GM20000 (cell line): ENCODE measurements at places on chromosomes 5 and 9.

GRCh38 chr5:24899180-24899579 lies 254.4 kb upstream of the CDH10 start:
- DNase-seq: no peak

- no peak for DNase-seq
Measured at GRCh38 chr5:120919017-120919416, 454.9 kb downstream of the PRR16 start.

- DNase-seq: no peak
Measured at GRCh38 chr5:10933121-10933520, 172.1 kb upstream of the DAP start.

- DNase-seq: no peak
Measured at GRCh38 chr5:113249206-113249605, 185.6 kb downstream of the TSSK1B start.

DNA sequence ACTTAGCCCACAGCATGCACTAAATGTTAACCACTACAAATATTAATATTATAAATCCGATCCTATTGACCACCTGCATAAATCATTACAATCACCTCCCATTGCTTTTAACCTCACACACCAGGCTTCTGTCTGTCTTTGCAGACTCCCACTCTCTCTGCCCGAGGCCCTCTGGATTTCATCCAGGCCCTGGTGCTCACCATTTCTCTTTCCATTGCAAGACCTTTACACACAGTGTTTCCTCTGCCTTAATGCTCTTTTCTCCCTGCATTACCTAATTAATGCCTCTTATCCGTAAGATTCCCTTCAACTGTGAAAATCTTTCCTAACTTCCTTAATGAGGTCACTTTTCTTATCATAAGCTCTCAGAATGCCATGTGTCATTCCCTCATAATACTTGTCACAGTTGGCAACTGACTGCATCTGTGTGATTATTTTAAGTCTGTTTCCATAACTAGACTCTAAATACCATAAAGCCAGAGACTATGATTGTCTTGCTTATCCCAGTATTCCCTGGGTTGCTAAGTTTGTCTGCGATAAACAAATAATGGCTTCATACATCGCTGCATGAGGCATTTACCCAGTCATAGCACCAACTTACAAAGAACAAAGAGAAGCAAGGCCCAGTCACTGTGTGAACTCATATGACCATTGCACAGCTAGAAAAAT lies 155.1 kb downstream of the CCDC192 start:
- DNase-seq: no peak

DNA sequence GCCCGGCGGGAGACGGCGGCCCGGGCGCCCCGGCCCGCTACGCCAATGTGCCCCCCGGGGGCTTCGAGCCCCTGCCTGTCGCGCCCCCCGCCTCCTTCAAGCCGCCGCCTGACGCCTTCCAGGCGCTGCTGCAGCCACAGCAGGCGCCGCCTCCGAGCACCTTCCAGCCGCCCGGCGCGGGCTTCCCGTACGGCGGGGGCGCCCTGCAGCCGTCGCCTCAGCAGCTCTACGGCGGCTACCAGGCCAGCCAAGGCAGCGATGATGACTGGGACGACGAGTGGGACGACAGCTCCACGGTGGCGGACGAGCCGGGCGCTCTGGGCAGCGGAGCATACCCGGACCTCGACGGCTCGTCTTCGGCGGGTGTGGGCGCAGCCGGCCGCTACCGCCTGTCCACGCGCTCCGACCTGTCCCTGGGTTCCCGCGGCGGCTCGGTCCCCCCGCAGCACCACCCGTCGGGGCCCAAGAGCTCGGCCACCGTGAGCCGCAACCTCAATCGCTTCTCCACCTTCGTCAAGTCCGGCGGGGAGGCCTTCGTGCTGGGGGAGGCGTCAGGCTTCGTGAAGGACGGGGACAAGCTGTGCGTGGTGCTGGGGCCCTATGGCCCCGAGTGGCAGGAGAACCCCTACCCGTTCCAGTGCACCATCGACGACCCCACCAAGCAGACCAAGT lies 723 bp downstream of the SNX18 start:
- DNase-seq: peak; percentile 71

- DNase-seq: no peak
Measured at GRCh38 chr5:169946743-169947295, 33.5 kb downstream of the INSYN2B start.

GRCh38 chr5:146564007-146564762 lies 48.2 kb upstream of the GPR151 start:
- DNase-seq: no peak

DNA sequence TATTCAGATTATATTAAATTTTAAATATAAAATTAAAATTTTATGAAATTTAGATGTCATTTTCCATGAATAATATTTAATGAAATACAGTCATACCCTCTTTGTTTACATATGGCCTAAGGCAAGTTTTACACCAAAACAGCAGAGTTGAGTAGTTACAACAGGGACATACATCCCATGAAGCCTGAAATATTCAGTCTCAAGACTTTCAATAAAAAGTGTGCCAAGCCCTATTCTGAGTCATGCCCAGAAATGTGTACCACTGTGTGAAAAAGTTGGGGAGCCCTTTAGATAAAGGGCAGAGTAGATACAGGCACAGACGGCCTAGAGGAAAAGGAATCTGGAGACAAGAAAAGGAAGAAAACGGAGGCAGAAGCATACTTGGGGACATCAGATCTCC lies 261.3 kb downstream of the SGCD start:
- no peak for DNase-seq

DNA sequence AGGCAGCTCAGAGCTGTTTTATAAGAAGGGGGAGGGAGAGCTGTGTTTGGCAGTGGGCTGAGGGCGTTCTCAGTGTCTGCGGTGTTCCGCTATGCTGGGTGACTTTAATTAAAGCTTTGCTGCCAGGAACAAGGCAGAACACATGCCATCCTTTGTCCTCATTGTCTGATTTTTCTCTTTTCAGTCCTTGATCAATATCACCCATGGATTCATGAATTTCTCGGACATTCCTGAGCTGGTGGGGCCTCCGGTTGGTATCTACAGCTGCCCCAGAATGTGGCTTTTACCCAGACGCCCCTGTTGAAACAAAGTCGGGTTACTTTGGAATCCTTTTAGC lies 66.5 kb upstream of the TGFBR1 start:
- no peak for DNase-seq

DNA sequence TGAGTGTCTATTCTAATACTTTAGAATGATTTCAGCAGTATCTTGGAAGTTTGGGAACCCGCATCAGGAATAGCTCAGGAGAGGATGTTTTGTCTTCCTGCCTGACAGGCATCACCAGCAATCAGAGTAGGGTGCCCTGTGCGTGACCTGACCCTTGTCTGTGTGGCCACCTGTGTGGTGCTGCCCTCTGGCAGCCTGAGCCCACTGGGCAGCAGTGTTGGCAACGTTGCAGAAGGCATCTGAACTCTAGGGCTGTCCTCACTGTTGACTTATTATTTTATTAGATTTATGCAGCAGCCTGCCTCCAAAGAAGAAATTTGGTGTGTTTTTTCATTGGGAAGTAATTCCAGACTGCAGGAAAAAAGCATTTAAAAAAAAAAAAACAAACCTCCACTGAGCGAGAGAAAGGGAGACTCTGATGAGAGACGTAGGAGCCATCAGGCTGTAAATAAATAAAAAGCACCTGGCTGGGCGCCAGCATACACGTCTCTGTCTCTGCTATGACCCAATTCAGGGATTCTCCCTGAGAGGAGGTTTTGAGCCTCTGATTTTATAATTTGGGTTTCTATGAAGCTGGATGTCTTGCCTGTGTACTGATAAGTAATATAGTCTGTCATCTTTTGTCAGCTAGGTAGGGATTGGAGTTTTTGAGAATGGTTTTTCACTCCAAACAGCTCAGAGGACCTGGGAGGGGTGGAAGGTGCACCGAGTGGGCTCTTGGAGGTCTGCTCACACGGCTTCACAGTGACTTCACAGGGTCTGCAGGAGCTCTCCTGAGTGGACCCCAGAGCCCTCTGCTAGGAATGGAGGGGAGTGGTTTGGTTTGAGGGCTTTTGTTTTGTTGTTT lies 49.0 kb downstream of the FAM78A start:
- no peak for DNase-seq

GRCh38 chr5:36698031-36698430 lies 91.6 kb downstream of the SLC1A3 start:
- DNase-seq: no peak

DNA sequence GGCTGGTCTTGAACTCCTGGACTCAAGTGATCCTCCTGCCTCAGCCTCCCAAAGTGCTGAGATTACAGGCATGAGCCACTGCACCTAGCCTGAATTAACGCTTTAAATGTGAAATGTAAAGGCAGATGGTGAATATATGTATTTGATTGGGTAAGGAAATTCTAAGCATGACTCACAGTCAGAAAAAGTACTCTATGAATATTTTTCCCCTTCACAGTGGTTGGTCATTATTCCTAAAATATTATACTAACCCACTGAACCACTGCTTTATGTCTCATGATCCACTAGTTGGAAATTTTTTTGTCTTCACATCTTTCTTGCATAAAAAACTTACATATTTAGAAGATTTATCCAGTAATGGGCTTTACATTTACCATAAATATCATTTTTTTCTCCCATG lies 14.5 kb upstream of the TENT4A start:
- no peak for DNase-seq

GRCh38 chr5:53934151-53934820 lies 373.8 kb downstream of the NDUFS4 start:
- DNase-seq: no peak

DNA sequence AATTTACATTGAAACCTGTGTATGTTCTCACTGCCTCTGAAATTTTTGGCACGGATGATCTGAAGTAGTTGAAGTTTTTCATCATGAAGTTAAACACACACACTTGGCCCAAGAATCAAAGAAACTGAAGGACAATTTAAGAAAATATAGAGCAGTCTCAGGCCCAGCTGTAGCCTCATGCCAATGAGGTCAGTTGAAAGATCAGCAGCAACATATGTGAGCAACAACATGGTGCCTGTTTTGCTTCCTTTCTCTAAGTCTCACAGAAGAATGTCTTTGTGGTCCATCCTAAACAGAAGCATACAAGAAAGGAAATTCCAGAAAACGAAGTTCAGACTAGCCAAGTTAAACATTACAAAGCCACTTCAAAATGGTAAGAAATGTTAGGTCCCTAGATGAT lies 1737.2 kb downstream of the MAT2B start:
- DNase-seq: no peak

DNA sequence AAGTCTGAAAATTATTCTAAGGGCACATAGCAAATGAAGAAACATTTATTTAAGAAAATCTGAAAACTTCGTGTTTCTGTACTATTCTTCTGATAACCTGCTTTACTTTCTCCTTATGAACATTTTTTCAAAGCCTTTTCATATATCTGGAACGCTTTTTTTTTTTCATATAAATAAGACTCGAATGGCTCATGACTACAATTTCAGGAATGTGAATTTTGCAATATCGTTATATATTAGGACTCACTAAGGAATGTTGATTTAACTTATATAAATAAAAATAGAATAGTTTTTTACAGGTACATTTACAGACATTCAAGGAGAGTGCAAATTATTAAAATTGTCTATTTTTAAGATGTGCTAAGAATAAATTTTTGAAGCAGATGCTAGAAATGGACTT lies 42.9 kb downstream of the GPBP1 start:
- no peak for DNase-seq

DNA sequence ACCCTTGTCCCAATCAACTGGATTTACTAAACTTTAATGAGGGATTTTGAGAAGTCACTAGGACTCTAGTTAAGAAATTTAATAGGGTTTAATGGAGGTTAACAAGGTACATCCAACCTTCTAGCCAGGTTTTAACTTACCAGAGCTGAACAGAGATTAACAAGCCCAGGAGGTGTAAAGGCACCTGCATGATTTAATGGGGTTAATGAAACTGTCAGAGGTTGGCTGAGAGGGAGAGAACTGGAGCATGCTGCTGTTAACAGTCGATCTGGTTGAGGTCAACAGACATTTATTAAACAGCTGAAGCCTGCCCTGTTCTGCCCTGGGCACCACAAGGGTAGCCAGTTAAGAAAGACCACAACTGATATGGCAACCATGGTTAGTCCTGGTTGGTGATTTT lies 13.6 kb downstream of the HAND1 start:
- no peak for DNase-seq

DNA sequence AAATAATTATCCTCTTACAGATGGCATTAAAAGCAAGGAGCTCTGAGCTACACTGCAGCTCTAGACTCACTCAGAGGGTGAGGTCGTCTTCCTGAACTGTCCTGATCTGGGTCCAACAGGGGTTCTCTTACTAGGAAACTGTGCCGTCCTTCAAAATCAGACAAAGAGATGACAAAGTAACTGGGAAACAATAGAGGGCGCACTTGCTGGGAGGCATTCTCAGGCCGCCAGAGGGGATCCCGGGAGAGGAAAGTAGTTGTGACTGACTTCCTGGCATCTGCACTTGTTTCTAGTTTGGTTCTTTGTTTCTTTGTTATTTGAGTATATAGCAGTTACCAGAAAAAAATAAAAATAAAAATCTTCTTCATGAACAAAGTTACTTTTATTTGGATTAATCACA lies 142.9 kb upstream of the MSX2 start:
- DNase-seq: no peak

DNA sequence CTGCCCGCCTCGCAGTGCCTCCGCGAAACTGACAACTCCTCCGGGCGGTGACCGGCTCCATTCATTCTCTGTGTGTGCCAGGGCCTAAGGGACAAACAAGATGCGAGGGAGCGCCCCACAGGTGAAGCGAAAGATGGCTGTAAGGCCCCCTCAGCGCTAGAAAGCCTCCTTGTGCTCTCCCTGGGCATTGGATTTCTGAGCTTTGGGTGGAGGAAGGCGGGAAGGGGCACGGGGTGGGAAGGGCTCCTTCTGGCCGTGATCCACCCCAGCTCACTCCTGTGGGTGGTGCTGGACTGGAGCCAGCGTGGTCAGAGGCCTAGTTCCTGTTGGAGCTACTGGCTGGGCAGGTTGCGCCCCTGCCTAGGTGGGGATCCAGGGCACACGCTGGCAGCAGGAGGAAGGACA lies 943 bp downstream of the GALNT12 start:
- DNase-seq: no peak

DNA sequence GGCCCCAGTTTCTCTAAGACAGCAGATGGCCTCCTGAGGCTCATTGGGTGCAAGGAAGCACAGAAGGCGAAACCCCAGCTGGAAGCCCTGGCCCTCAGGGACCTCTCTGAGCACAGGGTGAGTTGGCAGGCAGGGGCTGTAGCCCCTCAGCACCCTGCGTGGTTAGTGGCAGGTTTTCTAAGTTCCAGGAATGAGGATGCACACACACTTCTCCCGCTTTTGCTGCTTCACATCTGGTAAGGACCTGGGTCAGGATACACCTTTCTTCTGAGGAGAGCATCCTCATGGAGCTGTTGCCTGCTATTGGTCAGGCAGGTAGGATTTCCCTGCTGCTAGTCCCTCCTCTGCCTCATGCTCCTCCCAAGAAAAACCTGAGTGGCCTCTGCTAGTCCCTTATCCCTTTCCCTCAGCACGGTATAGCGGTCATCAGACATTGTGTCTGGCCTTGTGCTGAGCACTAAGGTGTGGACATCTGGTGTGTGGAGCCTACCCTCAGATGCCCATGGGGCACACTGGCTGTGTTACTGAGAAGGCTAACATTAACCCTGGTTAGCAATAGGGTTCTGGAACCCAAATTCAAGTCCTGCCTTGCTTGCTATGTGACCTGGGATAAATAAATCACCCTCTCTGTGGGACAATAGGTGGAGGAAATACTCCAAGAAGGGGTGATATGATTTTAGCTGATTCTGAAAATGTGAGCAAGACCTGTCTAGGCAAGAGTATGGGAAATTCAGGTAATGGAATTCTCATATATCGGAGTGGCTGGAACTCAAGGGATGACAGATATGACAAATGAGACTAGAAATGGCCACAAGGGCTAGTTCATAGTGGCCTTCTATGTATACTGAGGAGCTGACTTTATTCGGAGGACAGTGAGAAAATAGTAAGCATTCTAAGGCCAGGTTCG lies 1.6 kb downstream of the SLC22A4 start:
- DNase-seq: no peak
